ENCODE measurements at places on chromosomes 5 and 9.

- DNase-seq: no peak
These were observed 13.3 kb downstream of the HMMR start for GRCh38 chr5:163473635-163474243.

DNA sequence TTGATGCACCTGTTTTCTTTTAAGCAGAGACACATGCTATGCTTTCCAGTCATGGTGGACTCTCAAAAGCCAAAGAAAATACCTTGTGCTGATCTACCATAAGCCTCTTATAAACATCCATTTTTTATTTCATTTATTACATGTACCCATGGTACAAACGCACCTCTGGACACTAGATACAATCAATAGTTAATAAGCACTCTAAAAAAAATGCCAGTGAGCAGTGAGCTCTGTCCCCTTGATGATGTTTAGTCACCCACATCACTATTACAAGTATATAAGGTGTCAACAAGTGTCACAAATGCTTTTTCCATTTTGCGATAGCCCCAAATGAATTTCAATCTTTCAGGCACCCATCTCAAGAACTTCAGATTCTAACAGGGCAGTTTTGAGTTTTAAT lies 5.9 kb downstream of the KLF4 start:
- no peak for DNase-seq

GRCh38 chr5:173672891-173673290 lies 56.4 kb upstream of the BOD1 start:
- no peak for DNase-seq

GRCh38 chr5:130689831-130690230 lies 475.2 kb downstream of the HINT1 start:
- DNase-seq: no peak

- no peak for DNase-seq
These were observed 8.7 kb downstream of the PHF19 start for GRCh38 chr9:120868339-120868675.
